ENCODE measurements at places on chromosomes 12 and 14.

DNA sequence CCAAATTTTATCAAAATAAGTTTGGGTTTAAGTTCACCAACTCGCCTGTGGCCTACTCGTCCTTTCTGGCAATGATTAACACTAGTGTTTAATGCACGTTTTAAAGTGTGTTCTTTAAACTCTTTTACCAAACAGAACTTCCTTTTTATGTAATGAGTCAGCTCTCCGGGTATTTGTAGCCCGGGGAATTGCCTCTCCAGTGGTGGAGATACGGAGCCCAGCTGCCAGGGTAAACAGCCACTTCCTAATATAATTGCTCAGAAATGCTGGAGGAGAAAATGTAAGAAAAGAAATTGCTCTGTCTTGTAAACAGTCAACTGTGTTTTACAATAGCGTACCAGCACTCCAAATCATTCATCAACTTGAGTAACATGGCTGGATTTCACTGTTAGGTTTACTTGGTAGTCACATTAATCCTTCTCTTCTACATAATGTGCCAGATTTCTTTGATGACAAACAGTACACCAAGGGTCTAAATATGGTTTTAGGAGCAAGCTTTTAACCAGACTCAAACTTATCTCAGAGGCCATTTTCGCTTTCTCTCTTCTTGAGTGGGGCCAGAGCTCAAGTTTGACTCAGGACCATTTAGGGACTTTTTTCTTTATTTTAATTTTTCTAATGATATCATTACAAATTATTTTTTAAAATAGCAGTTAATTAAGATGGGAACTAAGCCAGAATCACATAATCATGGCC lies 101.2 kb upstream of the SLC38A2 start:
- DNase-seq, result peak; percentile 92

DNA sequence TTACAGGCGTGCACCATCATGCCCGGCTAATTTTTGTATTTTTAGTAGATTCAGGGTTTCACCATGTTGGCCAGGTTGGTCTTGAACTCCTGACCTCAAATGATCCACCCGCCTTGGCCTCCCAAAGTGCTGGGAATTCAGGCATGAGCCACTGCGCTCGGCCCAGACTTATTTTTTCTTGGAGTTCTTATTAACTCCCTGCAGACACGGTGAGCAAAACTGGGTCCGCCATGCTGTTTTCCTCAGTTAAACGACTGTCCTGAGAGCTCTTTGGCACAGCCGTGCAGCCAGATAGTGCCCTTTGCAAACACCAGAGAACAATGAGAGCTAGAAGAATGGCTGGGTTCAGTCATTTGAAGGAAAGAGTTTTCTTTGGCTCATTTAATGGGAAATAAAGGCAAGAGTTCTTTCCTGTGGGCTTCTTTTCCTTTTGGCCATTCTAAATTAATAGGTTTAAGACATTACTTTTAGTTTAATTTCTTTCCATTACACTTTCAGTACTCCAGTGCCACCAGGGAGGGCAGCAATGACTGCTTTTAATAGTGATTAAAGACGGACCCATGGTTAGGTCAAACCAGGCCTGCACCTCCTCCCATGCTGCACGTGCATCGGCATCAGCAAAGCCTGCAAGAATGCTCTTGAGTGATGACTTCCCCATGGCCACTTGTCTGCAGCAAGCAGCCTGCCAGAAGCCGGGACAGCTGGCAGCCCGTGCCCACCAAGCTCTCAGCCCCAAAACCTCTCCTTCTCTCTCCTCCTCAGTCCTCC lies 60.7 kb downstream of the VCPKMT start:
- DNase-seq, result no peak

DNA sequence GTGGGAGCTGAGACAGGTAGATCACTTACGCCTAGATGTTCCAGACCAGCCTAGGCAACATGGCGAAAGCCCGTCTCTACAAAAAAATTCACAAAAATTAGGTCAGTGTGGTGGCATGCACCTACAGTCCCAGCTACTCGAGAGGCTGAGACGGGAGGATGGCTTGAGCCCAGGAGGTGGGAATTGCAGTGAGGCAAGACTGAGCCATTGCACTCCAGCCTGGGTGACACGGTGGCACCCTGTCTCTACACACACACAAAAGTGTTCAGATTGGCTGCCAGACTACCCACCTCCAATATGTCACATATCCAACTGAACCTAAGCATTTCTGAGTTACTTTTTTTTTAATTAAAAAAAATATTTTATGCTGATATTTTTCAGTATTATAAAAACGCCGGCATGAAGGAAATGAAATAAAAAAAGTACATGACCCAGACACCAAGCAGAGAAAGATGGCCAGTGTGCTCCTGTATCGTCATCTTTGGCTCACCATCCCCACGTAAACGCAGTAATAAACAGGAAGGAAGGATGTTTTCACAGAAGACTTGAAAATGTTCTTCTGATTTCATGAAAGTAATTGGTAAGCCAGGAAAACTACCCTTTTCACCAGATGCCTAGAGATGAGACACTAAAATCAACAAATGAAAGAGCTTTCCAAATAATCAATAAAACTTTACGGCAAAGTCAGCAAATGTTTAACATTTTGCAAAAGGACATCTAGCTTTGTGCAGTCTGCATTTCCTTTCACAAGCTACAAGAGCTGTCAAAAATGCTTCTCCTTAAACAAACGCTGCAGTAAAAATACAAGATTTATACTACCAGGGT lies 26.4 kb downstream of the CDC42BPB start:
- DNase-seq, result no peak

GRCh38 chr12:116180448-116180847 lies 97.0 kb downstream of the MED13L start:
- no peak for DNase-seq

DNA sequence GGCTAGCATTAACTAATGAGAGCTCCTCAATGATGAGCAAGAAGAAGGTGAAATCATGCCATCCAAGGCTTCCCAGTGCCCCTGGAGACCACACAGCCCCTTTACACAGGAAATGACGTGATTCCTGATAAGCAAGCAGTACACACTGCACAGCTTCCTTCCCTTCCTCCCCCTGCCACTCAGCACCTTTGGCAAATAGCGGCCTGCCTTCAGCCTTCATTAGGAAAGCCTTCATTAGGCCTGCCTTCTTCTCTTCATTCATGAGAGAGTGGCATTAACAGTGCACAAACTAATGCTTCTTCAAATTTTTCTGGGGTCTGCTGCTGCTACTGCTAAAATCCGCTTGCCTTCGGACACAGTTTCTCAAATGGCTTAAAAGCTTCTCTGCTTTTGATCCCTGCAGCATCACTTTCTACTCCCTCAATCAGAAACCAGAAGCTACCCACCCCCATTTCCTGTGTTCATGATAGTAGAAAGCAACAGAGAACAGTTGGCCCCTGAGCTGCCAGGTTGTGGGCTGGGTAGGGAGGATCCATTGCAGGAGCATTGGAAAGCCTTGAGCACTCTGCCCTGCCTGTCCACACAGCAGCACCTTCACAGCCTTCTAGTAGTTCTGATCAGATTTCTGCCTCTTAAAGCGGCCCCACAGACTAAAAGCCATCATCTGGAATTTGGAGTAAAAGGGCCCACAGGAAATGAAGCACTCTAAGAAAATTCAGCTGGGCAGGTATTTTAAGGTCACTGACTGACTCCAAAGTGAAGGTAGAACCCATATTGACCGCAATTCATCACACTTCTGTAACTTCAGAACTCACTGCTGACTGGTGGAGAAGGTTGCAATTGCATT lies 103.8 kb upstream of the ETV6 start:
- DNase-seq, result no peak

GRCh38 chr14:105605464-105606304 lies 79.3 kb downstream of the TMEM121 start:
- no peak for DNase-seq

DNA sequence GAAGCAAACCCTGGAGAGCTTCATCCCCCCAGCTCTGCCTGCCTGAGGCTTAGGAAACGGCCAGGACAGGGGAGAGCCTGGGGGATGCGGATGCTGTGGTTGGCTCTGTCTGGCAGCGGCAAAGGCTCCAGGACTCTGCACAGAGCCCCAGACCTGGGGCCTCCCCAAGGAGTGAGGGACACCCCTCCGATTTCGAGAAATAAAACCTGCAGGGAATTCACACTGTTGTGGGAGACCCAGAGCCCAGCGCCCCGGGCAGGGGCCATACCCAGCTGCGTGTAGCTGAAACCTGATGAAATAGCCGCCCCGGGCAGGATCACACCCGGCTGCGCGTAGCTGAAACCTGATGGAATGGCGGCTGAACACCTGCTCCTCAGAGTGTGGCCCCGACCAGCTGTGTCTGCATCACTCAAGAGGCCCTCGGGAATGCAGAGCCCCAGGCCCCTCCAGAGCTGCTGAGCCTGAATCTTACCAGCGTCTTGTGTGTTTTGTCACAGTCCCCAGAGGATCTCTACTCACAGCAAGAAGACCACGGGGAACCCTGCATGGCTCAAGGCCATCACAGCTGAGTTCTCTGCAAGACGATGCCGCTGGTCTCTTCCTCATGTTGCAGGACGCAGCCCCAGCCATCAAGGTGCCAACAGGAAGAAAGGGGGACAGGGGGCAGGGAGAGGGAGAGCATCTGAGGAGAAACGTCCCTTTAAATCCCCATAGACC lies 46.5 kb upstream of the GALNT9 start:
- DNase-seq, result no peak

- DNase-seq, result no peak
Observed at GRCh38 chr12:79678306-79678705, 12.5 kb downstream of the PAWR start.

DNA sequence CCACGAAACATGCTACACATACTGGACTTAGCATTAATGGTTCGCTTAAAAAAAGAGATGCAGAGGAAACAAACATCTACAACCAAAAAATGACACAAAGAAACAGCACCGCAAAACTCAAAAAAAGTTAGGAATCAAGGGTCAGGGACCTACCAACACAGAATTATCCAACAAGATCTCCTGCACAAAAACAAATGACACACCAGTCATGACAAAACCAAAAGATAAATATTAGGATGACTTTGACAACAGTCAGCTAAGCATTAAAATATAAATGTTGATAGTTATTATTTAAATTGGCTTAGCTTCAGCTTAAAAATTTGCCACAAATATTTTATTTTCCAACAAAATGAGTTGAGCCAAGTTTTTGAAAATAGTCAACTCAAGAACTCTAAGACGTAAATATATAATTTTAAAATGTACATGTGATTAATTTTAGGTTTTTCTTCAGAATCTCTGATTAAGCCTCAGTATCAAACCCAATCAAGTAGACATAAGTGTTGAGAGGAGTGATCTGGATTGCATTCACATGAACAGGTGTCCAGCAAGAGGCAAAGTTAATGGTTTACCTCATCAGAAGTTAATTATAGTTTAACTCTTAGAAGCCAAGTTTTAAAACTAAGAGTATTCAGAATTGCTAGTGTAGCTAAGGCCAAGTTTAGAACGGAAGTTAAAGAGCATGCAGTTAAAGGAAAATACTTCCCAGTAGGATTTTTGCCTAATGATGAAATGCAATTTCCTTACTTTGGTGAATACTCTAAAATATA lies 79.9 kb downstream of the HEATR5A start:
- DNase-seq, result no peak

- no peak for DNase-seq
Observed at GRCh38 chr12:107349839-107350238, 256.5 kb upstream of the CRY1 start.

- DNase-seq, result no peak
Observed at GRCh38 chr14:72826039-72826438, 67.9 kb downstream of the DPF3 start.

GRCh38 chr12:6613015-6613775 lies 6.0 kb upstream of the CHD4 start:
- DNase-seq, result peak; percentile 97

DNA sequence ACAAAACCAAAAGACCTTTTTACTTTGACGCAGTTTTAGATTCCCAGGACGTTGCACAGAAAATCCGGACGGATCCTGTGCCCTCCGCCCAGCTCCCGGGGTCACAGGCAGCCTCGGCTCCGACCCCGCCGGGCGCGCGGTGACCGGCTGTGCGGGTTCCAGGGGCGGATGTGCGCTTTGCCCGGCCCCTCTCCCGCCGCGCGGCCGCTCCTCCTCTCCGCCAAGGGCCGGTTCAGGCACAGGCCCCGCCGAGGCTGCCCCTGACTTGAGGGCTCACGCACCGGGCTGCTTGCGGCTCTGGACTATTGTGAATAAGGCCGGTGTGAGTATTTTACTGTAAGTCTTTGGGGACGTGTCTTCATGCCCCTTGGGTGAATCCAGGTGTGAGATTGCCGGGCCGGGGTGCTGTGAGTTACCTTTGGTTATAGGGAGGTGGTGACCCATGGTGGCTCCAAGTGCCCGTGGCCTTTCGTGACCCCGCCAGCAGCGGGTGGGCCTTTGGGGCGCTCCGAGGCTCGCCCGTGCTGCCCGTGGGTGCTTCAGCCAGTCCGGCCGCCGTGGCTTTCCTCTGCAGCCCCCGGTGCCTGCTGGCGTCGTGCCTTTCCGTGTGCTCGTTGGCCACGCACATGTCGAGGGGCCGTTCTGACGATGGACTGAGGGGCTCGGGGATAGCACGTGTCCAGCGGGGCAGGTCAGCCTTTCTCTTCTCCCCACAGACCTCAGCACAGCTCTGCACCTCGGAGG lies 45.9 kb downstream of the NOC4L start:
- no peak for DNase-seq

DNA sequence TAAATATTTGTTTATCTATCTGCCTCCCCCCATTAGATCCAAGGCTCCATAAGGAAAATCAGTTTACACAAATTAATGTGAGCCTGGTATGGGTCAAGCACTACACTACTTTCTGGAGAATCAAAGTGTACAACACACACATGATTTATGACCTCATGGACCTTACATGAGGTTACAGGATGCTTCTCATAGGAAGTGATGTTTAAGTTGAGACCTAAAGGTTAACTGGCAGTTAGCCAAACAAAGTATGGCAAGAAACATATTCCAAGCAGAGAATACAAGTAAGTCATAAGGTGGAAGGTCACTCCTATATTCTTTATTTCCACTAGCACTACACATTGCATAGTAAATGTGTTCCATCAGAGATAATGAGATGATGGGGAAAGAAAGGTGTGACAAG lies 39.2 kb downstream of the OSBPL8 start:
- no peak for DNase-seq

GRCh38 chr12:13148485-13148847 lies 45.0 kb upstream of the GSG1 start:
- DNase-seq, result no peak

DNA sequence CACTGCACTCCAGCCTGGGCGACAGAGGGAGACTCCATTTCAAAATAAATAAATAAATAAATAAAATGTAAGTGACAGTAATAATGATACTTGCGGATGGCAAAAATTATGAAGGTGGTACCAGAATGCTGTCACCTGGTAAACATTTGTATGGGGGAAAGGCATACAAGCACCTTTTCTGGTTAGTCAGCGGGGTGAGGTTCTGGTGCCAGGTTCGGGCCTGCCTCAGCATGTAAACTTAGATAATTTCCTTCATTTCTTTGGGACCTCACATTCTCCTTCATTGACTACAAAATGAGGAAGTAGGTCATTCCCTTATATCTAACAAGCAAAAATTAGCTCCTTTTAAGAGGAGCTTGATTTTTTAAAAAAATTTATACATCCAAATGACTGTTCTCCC lies 10.8 kb downstream of the VTI1B start:
- no peak for DNase-seq

DNA sequence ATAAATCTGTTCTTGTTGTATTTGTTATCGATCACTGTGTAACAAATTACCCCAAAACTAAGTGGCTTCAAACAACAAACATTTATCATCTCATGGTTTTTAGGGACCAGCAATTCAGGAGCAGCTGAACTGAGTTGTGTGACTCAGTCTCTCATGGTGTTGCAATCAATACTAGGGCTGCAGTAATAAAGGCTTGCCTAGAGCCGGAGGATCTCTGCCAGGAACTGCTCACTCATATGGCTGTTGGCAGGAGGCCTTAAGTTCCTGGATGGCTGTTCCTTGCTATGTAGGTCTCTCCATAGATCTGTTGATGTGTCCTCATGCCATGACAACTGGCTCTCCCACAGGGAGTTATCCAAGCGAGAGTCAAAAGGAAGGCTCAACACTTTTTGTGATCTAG lies 3.8 kb upstream of the PSMC6 start:
- DNase-seq, result no peak

Measured in NCI-H1105 treated with DMSO at 0.1 percent for 48 hours (cell line).